PC-9 (cell line): ENCODE measurements at places on chromosomes 5 and 9. TPM values are rescaled to one million over a fixed set of nuclear protein-coding genes. Genes with fewer than 3 reads are reported as not detected.

DNA sequence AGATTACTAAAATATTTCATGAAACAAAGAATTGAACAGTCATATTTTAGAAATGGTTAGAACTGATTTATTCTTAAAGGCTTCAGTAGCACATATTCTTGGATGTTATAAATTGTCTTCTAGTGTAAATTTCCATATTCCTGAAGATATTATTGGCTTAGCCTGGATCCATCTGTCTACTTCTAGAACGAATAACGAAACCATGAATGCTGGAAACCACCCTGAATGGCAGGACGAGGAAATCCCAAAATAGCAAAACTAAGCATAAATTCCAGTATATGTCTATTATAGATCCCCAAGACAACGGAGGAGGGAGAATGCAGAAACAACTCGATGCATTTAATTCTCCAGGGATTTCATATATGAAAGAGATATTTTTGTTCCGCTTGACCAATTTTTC lies 2191.0 kb upstream of the ACO1 start:
- no peak for DNase-seq
- H3K27ac ChIP-seq, result no peak overlapping the region
- H3K36me3 ChIP-seq, result no peaks in the 10 kb centered on the region
- H3K4me3 ChIP-seq, result no peak overlapping the region
- H3K4me1 ChIP-seq, result no peaks in the 10 kb centered on the region

The TUT7 gene
- 30.1 and 36.1 TPM in 2 replicates for total RNA-seq

GRCh38 chr5:141319202-141319601 lies 1.4 kb downstream of the TAF7 start:
- H3K4me1 ChIP-seq, result 0 out of 2 replicates have a peak, but pooled peaks cover 5% of the 10 kb centered on the region
- DNase-seq, result no peak
- H3K27me3 ChIP-seq, result 0 out of 2 replicates have a peak, but pooled peaks cover 6% of the 10 kb centered on the region
- H3K27ac ChIP-seq, result no peak overlapping the region
- peaks cover 29% of the 10 kb centered on the region for H3K36me3 ChIP-seq

DNA sequence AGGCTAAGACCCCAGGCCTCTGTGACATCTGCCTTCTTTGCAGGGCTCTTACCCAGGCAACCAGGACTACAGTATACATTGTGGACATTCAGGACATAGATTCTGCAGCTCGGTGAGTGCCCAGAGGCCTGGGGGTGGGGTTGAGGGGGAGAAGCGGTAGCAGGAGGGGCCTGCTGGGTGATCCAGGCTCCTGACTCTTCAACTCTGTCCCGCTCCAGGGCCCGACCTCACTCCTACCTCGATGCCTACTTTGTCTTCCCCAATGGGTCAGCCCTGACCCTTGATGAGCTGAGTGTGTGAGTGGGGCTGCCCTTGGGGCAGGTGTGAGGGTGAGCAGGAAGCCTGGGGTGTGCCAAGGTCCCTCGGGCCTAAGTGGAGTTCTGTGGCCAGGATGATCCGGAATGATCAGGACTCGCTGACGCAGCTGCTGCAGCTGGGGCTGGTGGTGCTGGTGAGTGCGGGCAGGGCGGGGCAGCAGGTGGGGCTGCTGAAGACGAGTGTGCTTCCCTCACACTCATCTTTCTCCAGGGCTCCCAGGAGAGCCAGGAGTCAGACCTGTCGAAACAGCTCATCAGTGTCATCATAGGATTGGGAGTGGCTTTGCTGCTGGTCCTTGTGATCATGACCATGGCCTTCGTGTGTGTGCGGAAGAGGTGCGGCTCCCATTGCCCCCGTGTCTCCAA lies 19.8 kb downstream of the GPRIN1 start:
- H3K27me3 ChIP-seq, result no peaks in the 10 kb centered on the region
- H3K36me3 ChIP-seq, result no peaks in the 10 kb centered on the region
- H3K4me1 ChIP-seq, result no peaks in the 10 kb centered on the region
- no peak overlapping the region for H3K27ac ChIP-seq
- no peak overlapping the region for H3K4me3 ChIP-seq
- no peak for DNase-seq

GRCh38 chr5:98769210-98769958 lies 4.1 kb upstream of the RGMB start:
- DNase-seq, result peak; percentile 38
- peak overlapping the region; percentile 66 for H3K4me3 ChIP-seq

DNA sequence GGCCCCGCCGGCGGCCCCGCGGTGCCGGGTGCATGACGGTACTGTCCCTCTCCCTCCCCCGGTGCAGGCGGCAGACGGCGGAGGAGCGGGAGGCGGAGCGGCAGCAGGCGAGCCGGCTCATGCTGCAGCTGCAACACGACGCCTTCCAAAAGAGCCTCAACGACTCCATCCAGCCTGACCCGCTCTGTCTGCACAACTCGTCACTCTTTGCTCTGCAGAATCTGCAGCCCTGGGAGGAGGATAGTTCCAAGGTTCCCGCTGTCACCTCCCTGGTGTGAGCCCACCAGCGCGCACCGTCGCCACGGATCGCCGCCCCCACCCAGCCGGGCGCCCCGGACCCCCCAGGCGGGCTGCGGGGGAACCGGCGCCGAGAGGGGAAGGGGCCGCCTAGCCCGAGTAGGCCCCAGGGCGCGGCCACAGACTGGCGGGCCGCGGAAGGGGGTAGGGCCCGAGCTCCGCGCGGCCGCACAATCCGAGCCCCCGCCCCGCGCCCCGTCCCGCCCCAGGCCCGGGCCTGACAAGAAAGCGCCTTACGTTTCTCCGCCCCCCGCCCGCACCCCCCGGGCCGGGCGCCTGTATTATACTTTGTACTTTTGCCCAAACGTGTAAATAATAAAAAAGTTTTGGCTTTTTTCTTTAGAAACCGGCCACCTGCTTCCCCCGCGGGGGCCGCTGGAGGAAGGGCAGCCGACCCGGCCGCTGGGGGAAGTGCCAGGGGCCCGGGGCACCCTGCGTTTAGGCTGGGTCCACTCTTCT lies 2.5 kb downstream of the TLX3 start:
- no peak overlapping the region for H3K27ac ChIP-seq
- peaks cover 8% of the 10 kb centered on the region; the same call in 1 of the 2 replicates for H3K27me3 ChIP-seq
- no peaks in the 10 kb centered on the region for H3K36me3 ChIP-seq
- DNase-seq, result no peak

- H3K27ac ChIP-seq, result no peak overlapping the region
- no peak overlapping the region for H3K4me3 ChIP-seq
- no peak for DNase-seq
- no peaks in the 10 kb centered on the region for H3K4me1 ChIP-seq
- no peaks in the 10 kb centered on the region for H3K27me3 ChIP-seq
- H3K36me3 ChIP-seq, result no peaks in the 10 kb centered on the region
These were observed 247.3 kb downstream of the MAN2A1 start for GRCh38 chr5:109936996-109937395.
